ENCODE measurements at places on chromosomes 12 and 14.

DNA sequence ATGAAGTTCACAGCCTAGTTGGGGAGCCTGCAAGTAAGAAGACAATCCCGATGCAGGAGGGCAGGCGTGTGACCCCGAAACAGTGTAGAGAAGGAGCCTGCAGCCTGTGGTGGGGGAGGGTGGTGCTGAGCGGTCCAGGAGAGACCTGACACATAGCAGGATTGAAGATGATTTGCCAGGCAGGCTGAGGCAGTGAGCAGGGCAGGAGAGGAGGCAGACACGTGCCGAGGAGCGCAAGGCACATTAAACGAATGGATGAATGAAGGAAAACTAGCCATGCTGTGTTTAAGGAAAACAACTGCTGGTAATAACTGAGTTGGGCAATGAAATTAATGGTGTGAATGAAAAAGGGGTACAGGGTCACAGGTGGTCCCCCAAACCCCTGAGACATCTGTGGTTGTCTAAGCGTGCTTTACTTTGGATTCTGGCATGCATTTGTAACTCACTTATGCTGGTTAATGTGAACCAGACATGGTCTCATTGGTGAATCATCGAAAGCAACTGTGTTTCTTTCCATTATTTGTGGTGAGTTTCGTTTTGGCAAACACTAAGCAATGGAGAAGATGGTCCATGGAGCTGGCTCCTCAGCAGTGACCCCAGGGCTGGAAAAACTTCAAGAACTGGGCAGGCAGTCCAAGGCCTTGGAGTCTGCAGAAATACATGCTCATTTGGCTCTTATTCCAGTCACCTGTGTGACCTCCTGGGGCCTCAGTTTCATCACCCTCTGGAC is 96.9 kb upstream of the EVL start:
- no peak for DNase-seq

GRCh38 chr14:41349289-41349910 is 257.3 kb upstream of the LRFN5 start:
- DNase-seq, result peak; percentile 26

- DNase-seq, result no peak
These were observed 1.6 kb downstream of the GSKIP start for GRCh38 chr14:96364962-96365361.

DNA sequence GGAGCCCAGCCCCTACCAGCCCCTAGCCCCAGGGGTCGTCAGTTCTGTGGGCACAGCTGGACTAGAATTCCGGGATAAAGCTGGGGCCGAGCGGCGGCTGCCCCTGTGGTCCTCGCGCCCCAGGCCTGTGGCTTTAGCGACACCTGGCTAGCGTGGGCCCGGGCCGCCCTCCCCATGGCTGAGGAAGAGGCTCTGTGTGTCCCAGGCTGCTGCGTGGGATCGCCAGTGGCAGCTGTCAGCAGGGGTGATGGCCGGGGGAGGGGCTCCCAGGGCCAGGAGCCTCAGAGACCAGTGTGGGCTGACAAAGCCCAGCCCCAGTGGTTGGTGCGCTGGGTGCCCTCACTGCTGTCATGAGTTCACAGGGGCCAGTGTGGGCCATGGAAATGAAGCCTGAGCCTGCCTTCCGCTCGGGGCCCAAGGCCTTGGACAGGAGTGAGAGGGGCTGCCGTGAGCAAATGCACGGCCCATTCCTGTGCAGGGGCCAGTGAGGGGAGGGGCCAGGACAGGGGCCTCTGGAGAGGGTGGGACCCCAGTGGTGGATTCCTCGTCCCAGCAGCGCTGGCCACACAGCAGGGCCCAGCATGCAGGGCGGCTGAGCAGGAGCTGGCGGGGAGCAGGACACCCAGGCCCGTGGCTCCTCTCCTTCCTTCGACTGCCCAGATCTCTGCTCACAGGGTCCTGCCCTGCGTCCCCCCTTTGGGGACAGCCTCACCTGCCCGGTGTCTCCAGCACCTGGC is 11.4 kb downstream of the FBRSL1 start:
- no peak for DNase-seq

- no peak for DNase-seq
These were observed 5.1 kb upstream of the LTA4H start for GRCh38 chr12:96040305-96041133.

DNA sequence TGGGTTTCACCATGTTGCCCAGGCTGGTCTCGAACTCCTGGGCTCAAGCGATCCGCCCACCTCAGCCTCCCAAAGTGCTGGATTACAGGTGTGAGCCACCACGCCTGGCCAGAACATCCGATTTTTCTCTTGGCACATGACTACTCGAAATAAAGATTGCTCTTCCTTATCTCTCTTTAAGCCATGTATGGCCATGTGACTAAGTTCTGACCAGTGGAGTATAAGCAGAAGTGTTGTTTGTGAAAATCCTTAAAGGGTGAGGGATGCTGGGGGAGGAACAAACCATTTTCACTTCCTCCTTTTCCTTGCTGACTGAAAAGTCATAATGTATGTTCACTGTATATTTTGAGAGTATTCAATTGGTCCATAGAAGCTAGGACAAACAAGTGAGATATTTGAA is 50.7 kb upstream of the ATF7IP start:
- no peak for DNase-seq

DNA sequence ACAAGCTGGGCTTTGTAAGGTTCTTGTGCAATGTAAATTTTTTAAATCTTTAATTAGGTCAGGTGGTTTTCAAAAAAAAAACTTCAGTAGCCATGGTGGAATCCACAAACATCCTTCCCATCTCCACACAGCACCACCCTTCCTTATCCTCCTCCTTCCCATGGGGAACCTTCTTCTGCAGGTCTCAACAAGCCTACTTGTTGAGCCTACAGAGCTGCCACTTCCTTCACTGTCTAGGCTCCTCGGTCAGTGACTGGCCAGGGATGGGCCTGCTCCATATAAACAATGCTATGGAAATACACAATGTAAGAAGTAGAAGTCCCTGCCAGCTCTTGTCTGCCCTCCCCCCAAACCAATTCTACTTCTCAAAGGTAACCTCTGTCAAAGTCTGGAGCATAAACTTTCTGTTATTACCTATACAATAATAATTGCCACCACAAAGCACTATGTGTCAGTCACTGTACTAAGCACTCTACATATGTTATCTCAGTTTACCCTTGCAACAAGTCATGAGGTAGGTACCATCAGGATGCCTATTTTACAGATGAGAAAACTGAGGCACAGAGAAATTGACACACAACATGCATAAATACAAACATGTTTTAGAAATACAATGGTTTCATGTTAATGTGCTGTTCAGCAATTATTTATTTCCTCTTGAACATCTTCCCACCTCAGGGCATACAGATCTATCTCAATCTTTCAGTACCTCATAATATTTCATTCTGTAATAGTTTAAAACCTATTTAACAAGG is 17.4 kb downstream of the LIMA1 start:
- no peak for DNase-seq
